Suppressor macrophage (primary cell): ENCODE measurements at places on chromosomes 12 and 14.

DNA sequence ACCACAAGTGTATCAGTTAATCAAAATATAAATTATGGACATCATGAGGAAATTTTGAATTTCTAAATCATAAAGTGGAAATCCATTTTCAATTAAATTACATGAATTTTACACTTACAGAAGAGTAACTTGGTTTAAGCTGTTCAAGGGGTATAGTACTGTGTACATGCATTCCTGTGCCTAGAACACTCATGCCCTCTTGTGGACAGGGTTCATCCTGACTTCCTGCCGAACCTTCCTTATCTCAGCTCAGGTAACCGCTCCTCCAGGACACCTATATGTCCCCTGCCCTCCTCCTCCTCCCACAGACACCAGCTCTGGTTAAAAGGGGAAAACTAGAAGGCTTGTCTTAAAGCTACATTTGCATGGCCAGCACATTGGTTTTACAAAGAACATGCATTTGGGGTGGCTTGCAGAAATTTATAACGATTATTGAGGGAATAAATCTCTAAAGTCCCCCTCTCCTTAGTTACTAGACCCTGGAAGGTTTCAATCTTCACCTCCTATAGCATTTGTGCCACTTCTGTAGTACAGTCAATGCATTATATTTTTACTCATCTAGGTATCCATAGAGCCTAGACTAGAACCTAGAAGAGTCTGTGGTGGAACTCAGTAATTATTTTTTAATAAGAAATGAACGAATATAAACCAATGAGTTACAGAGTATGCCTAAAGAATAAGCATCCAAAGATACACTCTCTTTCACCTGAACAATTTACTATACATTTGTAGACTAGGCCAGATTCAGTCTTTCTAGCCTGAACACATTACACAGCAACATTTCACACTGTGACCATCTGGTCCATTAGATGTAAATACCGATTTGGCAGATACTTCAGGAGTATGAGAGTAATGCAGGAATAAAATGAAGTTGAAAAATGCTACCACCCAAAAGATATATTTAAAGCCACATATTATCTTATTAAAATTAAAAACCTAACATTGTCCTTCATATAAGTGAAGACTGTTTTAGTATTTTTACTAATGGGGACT lies 345.6 kb downstream of the PAWR start:
- DNase-seq, result peak; percentile 2

DNA sequence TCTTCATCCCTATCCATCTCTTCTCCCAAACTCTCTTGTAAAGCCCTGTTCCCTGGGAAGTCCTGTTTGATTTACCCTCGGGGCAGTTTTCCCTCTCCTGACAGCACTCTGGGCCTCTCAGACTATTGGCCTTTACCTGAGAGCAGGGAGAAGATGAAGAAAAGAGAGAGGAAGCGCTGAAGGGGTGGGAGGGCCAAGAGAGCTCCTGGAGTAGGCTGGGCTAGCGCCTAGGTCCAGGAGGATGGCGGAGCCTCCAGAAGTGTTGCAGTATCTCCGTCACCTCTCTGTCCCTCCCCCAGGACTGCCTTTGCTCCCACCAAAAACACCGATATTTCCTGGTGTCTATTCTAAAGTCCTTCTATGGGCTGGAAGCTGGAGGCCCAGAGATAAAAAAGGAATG lies 5.7 kb upstream of the IGFBP6 start:
- no peak for DNase-seq

DNA sequence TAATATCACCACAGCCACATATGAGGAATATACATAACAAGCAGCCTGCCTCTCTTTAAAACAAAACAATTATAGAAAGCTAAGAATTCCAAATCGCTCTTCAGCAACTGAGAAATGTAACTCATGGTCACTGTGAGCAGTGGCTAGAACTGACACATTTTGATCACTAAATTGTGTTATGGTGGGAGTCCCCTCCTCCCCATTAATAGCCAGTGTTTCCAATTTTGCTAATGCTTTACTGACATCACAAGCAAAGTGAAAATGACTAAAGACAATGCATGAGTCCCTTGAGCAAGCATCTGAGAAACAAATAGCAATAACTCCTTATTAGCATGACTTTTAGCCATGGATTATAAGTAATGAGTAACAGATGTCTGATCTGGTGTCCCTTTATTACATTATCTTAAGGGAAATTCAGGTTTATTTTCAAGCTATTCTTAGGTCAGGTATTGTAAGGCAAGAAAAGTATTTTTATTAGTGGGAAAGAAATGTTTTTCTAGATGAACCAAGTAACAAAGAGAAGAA lies 148.3 kb downstream of the KCNH5 start:
- DNase-seq, result no peak

GRCh38 chr12:83996671-83997070 lies 915.9 kb downstream of the SLC6A15 start:
- DNase-seq, result no peak

DNA sequence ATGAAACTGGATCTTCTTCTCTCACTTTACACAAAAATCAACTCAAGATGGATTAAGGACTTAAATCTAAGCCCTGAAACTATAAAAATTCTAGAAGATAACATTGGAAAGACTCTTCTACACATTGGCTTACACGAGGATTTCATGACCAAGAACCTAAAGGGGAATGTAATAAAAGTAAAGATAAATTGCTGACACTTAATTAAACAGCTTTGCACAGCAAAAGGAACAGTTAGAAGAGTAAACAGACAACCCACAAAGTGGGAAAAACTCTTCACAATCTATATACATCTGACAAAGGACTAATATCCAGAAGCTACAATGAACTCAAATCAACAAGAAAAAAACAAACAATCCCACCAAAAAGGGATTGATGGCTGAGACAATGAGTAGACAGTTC lies 74.4 kb downstream of the BLTP3B start:
- DNase-seq, result no peak

DNA sequence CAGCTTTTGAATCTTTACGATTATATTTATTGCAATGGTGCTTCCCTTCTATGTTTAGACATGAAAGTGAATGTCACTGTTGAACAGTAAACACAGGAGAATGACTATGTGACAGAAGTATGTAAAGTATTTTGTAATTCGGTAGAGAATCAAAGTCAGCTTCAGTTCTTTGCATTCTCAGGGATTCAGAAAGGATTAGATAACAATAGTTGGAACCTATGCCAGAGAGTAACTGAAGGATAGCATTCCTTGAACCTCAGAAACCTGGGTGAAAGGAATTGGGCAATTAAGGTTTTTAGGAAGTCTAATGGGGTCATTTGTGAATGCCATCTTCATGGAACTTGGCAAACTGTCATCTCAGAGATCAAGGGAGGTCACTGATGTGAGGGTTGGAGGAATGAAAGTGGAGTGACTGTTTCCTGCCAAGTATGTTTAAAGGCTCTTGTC lies 305.3 kb upstream of the DDHD1 start:
- DNase-seq, result no peak

DNA sequence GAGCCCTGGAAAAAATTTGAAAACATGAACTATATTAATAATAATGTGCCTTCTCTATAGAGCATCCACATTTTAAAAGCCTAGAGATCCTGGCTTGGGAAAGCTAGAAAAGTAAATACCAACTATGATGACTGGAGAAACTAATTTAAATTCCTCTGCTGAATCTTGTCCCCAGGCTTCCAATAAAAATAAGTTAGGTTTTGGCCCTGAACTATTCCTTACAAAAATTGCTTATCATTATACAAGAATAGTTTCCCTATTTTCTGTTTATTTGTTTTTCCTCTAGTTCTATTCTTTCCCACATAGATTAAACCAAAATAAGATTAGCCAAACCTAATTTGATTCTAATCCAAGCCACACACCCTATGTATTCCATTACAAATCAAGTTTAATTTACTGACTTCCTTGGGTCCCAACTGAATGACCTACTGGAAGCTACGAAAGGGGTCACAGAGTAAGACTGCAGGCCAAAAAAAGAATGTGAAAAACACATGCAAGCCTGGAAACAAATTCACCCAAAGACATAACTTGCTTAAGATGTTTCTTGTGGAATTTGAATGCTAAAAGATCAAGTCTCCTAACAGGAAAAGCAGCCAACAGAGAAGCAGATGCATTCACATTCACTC lies 133.0 kb downstream of the PAWR start:
- no peak for DNase-seq

DNA sequence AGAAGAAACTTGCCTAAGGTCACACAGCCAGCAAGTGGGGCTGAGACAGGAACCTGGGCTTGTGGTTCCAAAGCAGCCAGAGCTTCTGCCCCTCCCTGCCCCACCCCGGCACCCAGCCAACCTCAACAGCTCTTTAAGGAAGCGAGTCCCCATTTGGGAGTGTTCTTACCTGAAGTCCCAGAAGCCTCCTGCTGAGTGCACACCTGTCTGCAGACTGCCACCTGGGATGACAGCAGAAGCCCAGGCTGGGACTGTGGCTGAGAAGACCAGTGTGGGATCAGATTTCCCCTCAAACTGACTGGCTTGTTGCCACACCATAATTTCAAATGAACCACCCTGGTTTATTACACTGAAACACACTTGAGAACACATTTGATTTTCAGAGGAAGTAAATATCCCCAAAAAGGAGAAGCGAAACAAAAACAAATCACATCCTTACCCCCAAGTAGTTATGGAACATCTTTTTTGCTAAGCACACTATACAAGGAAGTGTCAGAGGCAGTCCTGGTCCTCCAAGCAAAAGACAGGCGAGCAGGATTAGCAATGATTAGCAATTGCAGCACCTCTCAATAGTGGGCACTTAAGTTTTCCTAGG lies 6.3 kb upstream of the RIN3 start:
- DNase-seq, result peak; percentile 88

- DNase-seq, result no peak
Measured at GRCh38 chr12:27900920-27901879, 71.3 kb downstream of the PTHLH start.

DNA sequence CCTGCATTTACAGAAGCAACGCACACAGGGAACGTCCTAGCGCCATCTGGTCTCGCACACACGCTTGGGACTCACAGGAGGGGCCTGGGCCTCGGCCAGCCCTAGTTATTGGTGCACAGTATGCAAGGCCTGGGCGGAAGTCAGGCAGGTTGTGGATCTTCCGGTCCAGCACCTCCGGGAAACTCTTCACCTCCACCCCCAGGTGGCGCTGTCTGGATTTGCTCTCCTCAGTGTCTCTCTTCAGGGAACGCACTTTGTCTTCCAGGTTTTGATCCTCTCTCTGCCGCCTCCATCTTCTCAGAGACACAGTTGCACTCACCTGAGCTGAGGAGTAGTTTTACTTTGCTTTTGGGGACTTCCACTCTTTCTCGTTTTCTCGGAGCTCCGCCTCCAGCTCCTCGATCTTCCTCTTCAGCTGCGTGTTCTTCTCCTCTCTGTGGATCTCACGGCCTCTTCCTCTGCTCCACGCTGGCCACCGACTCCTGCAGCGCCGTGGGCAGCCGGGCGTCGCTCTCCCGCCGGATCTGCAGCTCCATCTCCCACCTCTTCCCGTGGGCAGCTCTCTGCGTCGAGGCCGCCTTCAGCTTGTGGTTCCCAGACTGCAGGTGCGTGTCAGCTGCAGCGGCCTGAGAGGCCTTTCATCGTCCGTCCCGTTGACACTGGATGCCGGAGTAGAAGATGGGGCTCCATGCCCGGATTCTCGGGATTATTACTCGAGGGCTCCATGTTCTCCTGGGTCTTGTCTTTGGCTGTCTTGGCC lies 933.8 kb downstream of the TMEM121 start:
- DNase-seq, result peak; percentile 54

GRCh38 chr14:42541535-42542001 lies 934.9 kb downstream of the LRFN5 start:
- DNase-seq, result no peak

- no peak for DNase-seq
Measured at GRCh38 chr14:30608533-30609006, 13.5 kb upstream of the SCFD1 start.

DNA sequence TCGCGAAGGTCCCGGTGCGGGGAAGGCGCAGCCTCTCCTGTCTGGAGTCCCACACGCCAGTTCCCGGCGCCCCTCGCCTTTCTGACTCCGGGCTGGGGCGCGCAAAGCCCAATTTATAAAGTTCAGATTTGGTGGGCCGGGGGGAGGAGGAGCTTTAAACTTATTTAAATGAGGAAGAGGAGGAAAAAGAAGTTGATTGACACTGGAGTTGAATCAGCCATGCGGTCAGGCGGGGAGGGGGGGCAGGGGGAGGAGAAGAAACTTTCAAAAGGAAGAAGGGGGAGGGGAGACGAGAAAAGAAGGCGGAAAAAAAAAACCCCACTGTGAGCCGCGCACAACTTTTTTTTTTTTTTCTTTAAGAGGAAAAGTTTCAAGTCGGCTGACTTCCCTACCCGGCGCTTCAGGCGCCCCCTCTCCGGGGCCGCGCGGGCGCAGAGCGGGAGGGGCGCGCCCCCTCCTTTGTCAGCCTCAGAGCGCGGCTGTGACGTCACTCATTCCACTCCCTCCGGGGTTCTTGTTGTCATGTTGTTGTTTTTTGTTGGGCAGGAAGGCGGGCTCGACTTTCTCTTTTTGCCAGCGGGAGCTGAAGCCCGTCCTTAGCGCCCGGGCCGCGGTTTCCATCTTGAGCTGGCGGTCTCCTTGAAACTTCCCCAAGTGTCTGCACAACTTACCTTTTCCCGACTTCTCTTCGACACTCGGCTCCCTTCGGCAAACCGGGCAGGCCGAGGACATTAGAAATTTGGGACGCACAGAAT lies at the start of gene ZFP36L1:
ZFP36L1 (minus strand) TSS at position 89 of the 755 bp plus-strand sequence. CDS start 129 bp downstream, outside the sequence.
- peak; percentile 99 for DNase-seq

DNA sequence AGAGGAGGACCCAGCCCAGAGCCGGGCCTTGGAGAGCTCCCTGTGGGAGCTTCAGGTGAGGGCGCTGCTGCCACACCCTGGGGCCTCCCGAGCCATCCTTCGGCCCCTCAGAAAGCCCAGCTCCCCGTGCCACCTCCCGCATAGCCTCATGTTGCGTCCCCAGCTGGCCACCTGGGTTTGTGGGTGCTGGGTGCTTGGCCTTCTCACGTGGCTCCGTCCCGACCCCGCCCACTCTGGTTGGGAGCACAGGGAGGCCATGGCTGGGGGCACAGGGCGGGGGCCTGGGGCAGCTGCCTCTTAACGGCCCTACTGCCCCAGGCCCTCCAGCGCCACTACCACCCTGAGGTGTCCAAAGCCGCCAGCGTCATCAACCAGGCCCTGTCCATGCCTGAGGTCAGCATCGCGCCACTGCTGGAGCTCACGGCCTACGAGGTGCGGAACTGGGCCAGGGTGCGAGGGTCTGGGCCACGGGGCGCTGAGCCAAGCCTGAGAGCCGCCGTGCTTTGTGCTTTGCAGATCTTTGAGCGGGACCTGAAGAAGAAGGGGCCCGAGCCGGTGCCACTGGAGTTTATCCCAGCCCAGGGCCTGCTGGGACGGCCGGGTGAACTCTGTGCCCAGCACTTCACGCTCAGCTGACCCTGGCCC lies 7.6 kb downstream of the NOC4L start:
- no peak for DNase-seq

GRCh38 chr12:62601765-62602164 lies 135.1 kb downstream of the MON2 start:
- peak; percentile 33 for DNase-seq

GRCh38 chr12:24138041-24138440 lies 188.6 kb upstream of the SOX5 start:
- peak; percentile 43 for DNase-seq
